Chondrocyte (in vitro differentiated cells): ENCODE measurements at places on chromosomes 16 and 17. TPM values are rescaled to one million over a fixed set of nuclear protein-coding genes. Genes with fewer than 3 reads are reported as not detected.
A peak's percentile ranks its signal among the peaks of the same experiment; 100 is the strongest.

CCDC92B gene
- total RNA-seq = 0.07 TPM in 1 of 3 replicates, not detected in the others

VMO1 gene
- 0.82 to 2.4 TPM (median 1.2 TPM) in 3 replicates for total RNA-seq

TERB1 gene
- not detected in 3 replicates for total RNA-seq

PYY gene
- total RNA-seq = not detected in 3 replicates

CACNG5 gene
- total RNA-seq = not detected in 3 replicates

TNFRSF13B gene
- not detected in 3 replicates for total RNA-seq

RMI2 gene
- 1.6 to 6.5 TPM (median 1.7 TPM) in 3 replicates for total RNA-seq

CYGB gene
- total RNA-seq = 0.48 to 5.4 TPM (median 4.6 TPM) in 3 replicates

GRCh38 chr16:5309946-5310611 is 212.5 kb upstream of the EEF2KMT start:
- no peak for DNase-seq

DNA sequence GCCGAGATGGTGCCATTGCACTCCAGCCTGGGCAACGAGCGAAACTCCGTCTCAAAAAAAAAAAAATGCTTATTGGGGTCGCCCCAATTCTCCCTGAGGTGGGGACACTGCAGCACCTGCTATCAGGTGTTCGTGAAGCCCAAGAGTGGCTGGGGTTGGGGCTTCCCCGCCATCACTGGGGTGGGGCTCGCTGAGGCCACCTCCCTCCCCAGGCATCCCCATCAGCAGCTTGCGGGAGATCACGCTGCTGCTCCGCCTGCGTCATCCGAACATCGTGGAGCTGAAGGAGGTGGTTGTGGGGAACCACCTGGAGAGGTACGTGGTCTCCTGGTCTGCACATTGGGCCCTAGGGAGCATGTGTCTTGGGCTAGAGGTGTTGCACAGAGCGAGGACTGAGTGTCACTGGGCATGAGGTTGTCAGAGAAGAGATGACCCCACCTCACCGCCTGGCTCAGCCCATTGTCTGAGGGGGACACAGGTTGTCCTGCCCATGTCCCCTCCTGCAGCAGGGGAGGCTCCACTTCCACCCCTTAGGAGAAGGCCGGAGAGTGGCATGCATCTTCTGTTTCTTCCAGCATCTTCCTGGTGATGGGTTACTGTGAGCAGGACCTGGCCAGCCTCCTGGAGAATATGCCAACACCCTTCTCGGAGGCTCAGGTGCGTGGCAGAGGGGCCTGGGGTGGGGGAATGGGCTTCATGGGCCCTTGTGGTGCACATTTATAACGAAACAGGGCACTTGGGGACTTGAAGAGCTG is 4.9 kb downstream of the CDK10 start:
- peak; percentile 67 for DNase-seq

DNA sequence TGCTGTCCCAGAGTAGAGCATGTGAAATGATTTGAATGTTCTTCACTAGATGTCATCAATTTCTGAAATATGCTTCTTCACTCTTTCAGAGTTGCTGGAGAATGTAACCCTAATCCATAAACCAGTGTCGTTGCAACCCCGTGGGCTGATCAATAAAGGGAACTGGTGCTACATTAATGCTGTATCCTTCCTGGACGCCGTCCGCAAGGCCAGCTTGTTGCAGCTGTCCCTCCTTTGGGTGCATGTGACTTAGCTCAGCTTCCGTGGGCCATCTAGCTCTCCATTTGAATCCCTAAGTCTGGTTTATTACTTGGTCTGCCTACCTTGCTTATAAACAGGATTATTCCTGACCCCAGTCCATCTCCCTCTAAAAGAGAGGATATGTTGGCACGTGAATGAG is 58.8 kb downstream of the USP10 start:
- no peak for DNase-seq

GRCh38 chr16:69555867-69556266 is 9.9 kb upstream of the NFAT5 start:
- no peak for DNase-seq

DNA sequence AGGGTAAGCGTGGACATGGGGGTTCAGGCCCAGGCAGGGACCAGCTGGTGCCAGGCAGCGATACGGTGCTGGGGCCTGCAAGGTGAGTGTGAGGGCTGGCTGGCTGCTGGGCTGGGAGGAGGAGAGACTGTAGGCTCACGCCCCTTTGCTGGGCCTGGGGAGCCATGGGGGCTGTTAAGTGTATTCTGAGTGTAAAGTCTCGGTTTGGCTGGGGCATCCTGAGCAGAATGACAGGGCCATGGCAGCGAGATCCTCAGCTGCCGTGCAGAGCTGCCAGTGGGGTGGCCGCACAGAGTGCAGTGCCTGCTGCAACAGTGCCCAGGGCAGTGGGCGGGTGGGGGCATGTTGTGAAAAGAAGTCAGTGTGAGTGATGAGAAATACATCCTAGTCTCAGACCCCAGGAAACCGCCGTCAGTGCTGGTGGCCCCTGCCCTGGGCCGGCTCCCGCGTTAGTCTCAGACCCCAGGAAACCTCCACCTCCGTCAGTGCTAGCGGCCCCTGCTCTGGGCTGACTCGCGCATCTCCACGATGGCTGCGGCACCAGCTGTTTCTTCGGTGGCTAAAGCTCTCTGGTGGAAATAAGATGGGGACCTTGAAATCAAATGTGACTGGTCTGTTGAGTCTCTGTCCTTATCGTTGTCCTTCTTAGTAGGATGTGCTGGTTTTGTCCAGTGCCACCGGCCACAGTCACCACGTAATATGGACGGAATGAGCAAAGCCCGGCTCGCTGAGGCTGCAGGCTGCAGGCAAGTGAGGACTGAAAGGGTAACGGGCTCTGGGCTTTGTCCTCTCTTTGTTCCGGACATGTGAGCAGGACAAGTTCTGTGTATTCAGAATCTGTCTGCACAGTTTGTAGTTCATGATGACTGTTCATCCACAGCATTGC is 22.9 kb downstream of the ACSF3 start:
- DNase-seq = peak; percentile 77

DNA sequence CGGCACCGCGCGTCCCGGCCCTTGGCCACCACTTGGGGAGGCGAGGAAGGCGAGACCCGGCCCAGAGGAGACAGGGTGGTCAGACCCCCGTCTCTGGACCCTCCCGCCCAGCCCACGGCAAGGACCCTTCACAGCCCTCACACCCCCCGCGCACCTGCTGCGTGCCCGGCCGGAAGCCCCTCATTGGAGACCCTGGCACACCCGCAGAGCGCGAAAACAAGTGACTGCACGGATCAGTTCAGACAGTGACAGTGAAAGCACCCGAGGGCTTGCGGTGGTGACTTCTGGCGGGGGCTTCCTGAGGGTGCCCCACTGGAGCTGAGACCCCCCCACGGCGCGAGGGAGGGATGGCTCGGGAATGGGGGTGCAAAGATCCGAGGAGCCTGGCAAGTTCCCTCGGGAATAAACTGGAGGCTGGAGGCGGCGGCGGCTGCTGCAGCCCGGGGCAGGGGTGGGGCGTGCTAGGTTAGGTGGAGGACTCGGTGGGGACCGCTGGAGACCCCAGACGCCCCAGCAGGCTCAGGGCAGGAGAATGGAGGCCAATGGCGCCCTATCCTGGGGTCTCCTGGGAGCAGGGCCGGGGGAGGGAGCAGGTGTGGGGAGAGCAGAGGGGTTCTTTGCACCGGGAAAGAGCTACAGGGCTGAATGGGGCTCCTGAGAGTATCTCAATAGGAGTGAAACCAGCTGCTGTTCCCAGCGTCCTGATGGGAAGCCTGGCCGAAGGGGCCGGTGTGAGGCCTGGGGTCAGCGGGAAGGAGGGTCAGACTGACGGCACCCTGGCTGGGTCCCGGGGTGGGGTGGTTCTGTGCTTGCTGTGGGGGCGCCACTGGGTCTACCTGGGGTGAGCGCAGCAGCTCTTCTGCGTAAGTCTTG is 824 bp upstream of the FBXL16 start:
- DNase-seq = no peak

DNA sequence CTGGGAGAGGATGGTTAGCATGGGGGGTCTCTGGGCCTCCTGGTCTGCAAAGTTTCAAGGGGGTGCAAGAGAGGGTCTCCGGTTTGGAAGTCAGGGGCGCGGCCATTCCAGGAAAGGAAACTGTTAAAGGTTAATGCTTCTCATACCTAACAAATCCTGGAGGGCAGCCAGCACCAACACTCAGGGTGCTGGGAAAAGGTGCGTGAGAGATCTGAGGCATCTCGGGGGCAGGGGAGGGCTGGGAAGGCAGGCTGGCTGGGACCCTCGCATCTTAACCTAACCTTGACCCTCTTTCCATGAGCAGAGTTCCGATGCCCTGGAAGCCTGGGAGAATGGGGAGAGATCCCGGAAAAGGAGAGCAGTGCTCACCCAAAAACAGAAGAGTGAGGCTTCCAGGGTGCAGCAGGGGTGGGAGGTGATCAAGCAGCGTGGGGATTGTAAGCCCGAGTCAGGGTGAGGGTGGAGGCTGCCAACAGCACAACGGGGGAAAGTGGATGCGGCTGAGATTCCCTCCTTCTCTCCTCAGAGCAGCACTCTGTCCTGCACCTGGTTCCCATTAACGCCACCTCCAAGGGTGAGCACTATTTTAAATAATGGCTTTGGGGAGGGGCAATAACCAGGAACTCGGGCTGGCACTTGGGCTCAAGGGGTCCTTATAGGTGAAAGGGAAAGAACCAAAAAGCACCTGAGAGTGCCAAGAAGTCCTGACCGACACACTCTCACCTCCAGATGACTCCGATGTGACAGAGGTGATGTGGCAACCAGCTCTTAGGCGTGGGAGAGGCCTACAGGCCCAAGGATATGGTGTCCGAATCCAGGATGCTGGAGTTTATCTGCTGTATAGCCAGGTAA is 996 bp downstream of the TNFSF13 start:
- no peak for DNase-seq

DNA sequence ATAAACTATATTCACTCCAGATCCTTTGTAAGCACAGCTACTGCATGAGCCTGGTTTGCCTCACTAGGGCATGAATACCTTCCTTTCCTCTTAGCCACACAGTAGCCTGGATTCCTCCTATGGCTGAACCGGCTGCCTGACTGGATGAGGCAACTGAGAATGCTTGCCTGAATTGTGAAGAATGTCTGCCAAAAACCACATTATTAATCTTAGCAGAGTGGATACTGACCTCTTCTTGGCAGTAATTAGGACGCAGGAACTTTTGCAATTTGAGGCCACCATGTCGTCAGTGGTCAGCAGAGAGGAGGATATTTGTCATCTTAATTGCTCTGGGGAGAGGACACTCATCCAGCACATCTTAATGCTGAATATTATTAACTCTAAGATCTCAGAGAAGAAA is 651.8 kb upstream of the GOT2 start:
- DNase-seq = no peak

GRCh38 chr17:81961087-81961511 is at the start of gene NOTUM:
TSS of gene NOTUM (minus strand) at chr17:81961187. CDS start at chr17:81960909, 278 bp downstream.
- DNase-seq = no peak

DNA sequence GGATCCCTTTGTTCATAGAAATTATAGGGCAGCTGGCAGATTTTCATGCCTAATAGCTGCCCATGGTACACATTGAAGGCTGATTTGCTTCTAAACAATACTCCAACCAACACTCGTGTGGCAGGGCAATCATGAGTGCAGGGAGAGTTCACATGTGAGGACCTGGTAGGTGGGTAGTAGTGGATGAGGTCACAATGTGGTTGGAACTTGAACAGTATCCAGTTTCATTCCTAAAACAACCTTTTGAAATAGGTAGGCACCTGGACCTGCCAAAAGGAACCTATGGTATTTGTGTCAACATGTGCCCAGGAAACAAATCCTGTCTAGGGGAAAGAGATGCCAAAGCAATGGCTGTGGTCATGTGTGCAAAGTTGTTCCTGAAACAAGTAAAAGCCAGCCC is 32.8 kb downstream of the CCL4 start:
- DNase-seq = no peak

- no peak for DNase-seq
Measured at GRCh38 chr16:13029786-13030185, 128.4 kb downstream of the SHISA9 start.

- no peak for DNase-seq
Measured at GRCh38 chr16:4488499-4488967, 12.3 kb downstream of the HMOX2 start.

- DNase-seq = no peak
Measured at GRCh38 chr17:48601539-48602425, 3.0 kb downstream of the HOXB6 start.

GRCh38 chr16:81946206-81946605 is 65.1 kb downstream of the SDR42E1 start:
- no peak for DNase-seq

- no peak for DNase-seq
Measured at GRCh38 chr17:63454915-63455314, 8.8 kb upstream of the CYB561 start.

DNA sequence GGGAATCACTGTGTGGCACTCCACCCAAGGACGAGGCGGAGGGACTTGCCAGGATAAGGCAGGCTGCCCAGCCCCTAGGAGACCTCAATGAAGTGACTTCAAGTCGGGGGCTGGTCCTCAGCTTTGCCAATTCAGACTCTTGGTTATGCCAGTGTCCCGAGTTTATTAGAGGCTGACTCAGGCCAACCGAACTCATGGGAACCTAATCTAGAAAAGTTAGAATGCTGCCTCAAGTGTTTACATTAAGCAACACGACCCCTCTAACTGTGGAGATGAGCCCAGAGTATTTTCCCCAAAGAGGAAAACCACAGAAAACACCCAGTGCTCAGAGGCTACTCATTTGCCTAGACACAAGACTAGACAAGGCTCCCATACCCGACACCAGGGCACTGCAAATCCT is 1.1 kb upstream of the TEKT3 start:
- no peak for DNase-seq

- DNase-seq = no peak
Measured at GRCh38 chr17:39239640-39240314, 14.0 kb upstream of the STAC2 start.

DNA sequence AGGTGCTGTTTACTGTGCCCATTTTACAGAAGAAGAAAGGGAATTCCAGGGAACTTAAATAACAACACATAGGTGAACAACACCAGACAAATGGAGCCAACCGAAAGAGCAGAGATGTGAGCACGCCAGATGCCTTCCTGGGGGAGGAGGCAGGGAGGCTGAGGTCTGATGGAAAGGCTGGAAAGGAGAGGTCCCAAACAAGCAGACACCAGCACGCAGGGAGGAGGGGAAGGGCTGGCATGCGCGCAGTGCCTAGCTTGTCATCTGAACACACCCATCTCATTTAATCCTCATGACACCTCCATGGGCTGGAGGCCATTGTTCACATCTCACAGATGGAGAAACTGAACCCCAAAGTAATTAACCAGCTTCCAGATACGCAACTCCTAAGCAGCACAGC is 20.9 kb upstream of the CACNG5 start:
- DNase-seq = no peak

DNA sequence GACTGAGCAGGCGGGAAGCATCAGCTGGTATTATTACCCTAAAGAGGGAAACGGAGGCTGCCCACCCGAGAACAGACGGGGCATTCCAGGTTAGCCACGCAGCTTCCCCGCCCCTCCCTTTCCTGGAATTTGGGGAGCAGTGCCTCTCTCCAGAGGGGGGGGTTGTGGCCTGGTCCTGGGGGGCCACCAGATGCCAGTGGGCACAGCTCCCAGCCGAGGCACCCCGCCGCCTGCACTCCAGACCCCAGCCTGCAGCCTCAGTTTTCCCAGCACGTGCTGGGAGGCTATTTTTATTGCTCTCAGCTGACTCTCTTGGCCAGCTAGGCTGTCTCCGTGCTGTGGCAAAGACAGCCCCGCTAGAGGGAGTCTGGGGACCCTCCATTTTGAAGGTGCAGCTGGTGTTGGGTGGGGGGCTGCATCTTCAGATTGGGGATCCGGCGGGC is 62.7 kb upstream of the GSE1 start:
- DNase-seq = no peak
